Activated CD4-positive, alpha-beta memory T cell treated with anti-CD3 and anti-CD28 coated beads, Interleukin-2, amount 10 ng/mL, durations not matched to agents 7 days and 5 days (primary cell): ENCODE measurements at places on chromosomes 7 and 10.
A peak's percentile ranks its signal among the peaks of the same experiment; 100 is the strongest.

- no peak for DNase-seq
These were observed 22.8 kb upstream of the ANKRD2 start for GRCh38 chr10:97549587-97550322.

GRCh38 chr7:107785926-107786325, 17.1 kb downstream of the SLC26A3 start:
- DNase-seq = no peak

- DNase-seq = no peak
These were observed 34.0 kb downstream of the C7orf25 start for GRCh38 chr7:42877862-42878261.

- no peak for DNase-seq
These were observed 58.1 kb downstream of the PAX2 start for GRCh38 chr10:100803492-100803891.

GRCh38 chr7:150732786-150733481, 4.3 kb upstream of the GIMAP5 start:
- no peak for DNase-seq

GRCh38 chr7:137898839-137899721, 52.3 kb upstream of the DGKI start:
- DNase-seq = peak; percentile 78

DNA sequence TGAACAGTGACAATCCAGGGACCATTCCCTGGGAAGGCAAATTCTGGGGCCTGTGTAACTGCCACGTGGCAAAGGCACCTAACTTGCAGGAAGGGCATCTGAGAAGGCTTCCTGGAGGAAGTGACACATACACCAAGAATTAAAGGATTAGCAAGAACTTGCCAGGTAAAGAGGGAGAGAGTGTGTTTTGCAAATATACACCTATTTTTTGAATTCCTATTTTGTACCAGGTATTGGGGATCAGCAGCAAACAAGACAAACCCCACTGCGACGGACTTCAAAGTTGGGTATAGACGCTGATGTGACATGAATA, 206.5 kb upstream of the ZMIZ1 start:
- DNase-seq = no peak

- DNase-seq = no peak
These were observed 166.2 kb downstream of the PKD1L1 start for GRCh38 chr7:47782022-47782421.

DNA sequence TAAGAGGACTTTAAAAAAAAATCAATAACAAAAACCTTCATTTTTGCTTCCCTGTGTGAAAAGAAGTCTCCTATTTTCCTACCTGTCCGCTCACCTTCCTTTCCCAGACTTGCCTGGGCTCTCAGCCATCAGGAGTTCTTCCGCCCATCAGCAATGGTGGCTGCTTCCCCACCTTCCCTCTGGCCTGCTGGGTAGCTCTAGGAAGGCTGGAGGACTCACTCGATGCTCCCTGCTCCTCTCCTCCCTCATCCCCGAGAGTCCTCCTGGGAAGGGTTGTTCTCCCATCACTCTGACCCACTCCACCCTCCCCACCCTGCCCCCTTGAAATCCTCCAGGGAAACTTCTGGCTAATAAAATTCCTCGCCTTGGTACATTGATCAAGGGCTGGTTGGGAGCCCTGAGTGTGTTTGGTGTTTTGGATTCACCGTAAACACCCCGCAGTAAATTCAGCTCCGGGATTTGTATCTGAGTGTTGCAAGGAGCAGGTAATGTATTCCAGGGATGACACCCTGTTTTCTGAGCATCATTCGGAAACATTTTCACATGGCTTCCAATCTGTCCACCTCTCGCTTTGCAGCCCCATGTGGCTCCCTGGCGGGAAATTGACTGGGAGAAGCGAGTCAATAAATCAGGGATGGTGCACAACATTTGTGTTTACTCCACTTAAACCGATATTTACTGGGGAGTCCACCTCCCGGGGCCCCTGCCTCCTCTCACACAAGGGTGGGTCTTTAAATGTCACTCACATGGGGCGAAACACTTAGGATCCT, 126.4 kb upstream of the SDK1 start:
- DNase-seq = no peak

GRCh38 chr7:64965594-64965993, 25.2 kb downstream of the ZNF117 start:
- DNase-seq = no peak

DNA sequence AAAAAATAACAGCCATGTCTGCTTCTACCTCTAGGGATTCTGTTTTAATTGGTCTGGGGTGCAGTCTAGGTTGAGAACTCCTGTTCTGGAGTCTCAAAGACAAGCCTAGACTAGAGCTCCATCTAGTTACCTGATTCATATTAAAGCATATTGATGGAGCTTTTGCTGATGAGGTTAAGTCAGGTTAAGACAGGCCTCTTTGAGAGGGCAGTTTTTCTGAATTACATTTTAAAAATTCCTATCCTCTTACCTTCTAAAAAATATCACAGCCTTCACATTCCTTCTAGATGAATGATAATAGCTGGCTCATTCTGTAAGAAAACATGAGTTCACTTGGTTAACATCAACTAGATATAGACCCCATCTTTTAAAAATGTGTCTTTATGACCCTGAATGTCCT, 28.9 kb downstream of the MGAM start:
- DNase-seq = no peak

GRCh38 chr10:50931948-50932431, 46.6 kb upstream of the A1CF start:
- no peak for DNase-seq

DNA sequence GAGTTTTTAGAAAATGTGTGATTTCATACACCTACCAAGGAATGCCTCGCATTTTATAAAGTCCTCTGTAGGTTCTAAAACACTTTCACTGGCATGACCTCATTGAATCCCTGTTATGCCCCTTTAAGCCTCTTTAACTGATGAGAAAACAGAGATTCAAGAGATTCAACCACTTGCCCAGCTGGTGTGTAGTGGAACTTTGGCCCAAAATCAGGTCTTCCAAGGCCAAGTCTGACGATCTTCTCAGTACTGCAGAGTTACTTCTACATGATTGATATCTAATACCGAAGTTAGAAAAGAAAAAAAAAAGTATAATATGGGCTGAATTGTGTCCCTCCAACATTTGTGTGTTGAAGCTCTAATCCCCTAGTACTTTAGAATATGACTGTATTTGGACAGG, 202.0 kb downstream of the WDR11 start:
- no peak for DNase-seq

GRCh38 chr7:39088730-39089593, 111.3 kb downstream of the POU6F2 start:
- no peak for DNase-seq

GRCh38 chr10:22258471-22258870, 40.7 kb upstream of the EBLN1 start:
- DNase-seq = no peak

DNA sequence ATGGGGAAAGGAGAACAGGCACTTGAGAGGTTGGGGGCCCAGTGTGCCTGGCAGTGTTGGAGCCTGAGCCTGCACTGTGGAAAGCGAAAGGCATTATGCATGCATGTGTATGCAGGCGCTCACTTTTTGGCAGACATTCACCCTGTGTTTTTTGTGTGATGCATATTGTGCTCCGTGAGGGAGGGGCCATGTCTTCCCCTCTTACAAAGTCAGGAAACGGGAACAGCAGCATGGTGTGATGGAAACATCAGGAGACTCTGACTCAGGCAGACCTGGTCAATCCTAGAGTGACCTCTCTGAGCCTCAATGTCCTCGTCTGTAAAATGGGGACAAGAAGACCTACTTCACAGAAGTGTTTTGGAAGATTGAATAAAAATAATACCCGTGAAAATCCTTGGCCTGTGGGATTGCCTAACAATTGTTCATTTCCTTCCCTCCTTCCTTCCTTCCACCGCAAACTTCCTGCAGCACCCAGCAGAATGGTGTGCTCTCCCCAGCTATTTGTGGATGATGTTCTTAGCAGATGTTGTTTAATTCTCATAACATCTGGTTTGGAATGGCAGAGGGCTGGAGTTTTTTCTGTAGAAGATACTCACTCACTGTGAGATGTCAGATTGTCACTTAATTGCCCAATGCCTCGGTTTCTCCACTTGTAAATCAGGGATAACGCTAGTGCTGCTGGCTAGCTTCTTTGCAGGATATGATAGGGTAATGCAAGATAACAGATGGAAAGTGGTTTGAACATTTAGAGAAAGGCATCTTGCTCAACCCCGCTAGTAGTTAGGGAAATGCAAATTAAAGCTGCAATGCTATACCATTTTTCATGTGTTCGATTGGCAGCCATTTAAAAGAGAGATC, 39.8 kb downstream of the CDH23 start:
- no peak for DNase-seq

DNA sequence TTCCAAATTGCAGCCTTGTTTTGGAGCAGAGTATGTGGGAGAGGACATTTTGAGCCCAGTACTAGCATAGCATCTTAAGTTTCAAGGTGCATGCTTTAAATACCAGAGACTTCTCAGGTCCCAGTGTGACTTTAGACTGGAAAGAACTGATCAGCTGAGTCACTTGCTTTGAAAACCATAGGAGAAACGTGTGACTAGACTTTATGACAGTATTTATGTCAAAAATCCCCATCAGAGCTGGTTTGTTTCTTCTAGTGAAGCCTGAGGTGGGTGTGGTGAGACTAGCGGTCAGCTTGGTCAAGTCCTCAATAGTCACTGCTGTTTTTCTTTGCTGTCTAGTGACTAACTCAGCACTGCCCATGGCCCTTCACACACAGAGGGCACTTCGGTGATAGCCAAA, 724.2 kb downstream of the GATA3 start:
- no peak for DNase-seq

- DNase-seq = no peak
These were observed 244.5 kb downstream of the ITGB1 start for GRCh38 chr10:32713560-32713959.

DNA sequence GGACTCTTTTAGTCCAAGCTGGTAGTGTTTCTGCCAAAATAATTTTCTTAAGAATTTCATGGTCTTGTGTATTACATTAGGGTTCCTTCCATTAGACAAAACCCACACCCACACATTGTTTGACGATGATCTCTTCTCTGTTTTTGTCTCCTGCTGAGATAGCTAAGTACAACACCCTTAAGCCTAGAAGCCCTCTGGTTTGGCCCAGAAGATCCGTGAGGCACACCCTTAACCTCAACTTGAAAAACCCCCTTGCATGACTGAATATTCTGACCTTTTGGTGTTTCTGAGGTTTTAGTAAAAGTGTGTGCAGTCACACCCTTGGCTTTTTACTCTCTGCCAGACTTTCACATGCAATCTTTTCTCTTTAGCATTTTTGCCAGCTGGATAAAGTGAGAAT, 29.3 kb upstream of the ERCC6 start:
- DNase-seq = no peak
